T-cell (primary cell): ENCODE measurements at places on chromosomes 4 and X.

DNA sequence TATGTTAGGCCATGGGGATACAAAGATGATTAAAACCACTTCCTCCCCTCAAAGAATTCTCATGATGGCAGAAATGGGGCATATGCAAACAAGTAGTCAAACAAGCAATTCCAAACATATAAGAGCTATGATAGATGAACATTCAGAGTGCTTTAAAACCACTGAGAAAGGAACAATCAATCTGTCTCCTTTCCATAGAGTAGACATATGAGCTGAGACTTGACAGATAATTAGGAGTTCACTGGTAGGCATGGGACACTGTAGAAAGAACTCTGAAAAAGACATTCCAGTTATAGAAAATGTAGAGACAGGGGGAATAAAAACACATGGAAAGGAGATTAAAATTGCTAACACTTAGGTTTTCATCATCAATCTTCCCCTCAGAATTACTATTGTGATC, 372.8 kb downstream of the KLHL4 start:
- DNase-seq = no peak

DNA sequence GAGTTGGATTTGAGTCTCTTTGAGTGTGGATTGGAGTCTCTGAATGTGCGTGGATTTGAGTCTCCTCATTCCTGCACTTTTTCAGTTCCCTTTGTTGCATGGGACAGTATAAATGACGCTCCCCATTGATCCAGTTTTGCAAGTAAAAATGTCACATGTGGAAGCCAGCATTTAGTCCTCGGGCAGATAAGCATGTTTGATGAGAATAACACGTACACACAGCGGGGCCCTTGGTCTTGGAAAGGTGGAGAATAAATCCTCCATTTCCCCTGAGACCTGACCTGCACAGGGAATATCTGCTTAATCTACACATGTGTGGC, 8.1 kb downstream of the P2RY8 start:
- no peak for DNase-seq

DNA sequence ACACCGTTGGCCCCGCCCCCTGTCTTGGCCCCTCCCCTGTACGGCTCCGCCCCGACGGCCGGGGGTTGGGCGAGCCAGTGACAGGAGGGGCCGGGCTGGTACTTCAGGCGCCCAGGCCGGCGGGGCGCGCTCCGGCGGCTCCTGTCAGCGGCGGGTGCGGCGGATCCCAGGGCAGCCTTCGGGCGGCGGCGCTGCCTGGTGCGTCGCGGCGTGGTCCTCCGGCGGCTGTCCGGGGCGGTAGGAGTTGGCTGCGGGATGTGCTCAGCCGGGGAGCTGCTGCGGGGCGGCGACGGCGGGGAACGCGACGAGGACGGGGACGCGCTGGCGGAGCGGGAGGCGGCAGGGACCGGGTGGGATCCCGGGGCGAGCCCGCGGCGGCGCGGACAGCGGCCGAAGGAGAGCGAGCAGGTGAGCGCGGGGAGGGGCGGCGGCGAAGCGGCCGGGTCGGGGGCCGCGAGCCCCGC, at the start of gene FAM241A:
TSS of gene FAM241A (plus strand) at position 129 of the 464 bp plus-strand sequence. CDS start at position 256, 127 bp downstream.
- DNase-seq = peak; percentile 86

GRCh38 chr4:150308824-150309472, 230.7 kb downstream of the DCLK2 start:
- no peak for DNase-seq

DNA sequence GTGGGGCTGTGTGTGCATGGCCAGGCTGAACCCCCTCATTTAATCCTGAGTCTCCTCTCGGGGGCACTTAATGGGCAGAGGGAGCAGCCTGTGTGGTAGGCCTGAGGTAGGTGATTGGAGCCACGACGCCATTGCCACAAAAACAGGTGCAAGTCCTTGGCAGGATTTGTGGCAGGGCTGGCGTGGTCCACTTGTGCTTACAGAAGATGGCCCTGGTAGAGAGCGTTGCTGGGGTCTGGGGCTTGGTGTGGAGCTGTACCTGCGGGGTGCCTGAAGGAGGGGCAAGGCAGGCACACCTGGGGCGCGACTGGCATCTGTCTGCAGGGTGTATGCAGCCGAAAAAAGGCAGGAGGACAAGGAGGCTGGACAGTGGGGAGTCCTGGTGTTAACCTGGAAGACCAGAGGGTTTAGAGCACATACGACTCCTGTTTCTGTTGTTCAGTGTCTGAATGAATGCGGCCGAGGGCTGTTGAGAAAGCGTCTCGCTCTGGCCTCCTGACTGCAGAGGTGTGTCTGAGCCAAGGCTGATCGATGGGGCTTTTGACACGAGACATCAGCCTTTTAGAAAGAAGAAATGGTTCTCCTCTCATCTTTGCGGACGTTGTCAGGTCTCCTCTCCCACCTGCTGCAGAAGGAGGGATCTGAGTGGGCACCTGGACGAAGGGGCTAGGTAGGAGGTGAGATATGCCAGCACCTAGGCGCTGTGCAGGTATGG, 52.0 kb downstream of the TBC1D14 start:
- DNase-seq = no peak

GRCh38 chr4:76570141-76570973, 135.3 kb downstream of the SHROOM3 start:
- DNase-seq = no peak
